ENCODE measurements at places on chromosomes 16 and 17.

DNA sequence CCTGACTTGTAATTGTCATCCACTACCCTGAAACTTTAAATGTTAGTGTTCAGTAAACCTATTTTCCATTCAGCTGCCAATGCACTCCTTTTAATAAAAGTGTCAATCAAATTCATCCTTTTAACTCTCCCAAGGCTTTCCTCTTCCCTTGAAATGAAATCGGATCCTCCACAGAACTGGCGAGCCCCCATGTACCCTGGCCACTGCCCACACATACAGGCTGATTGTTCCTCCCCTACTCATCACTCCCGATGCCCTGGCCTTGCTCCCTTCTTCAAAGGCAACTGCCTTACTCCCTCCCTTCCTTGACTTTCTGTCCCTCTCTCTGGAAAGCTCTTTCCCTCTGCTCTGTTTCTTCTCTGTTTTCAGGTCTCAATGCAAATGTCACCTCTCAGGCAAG, 7.6 kb downstream of the KRT33A start:
- DNase-seq = no peak

GRCh38 chr17:63987221-63988126, 10.7 kb upstream of the PRR29 start:
- no peak for DNase-seq

- no peak for DNase-seq
These were observed 31.4 kb upstream of the UBE2G1 start for GRCh38 chr17:4397840-4398239.

GRCh38 chr17:2137342-2138098, 82.6 kb downstream of the HIC1 start:
- peak; percentile 85 for DNase-seq

GRCh38 chr17:78477913-78478756, 99.1 kb downstream of the DNAH17 start:
- DNase-seq = no peak

DNA sequence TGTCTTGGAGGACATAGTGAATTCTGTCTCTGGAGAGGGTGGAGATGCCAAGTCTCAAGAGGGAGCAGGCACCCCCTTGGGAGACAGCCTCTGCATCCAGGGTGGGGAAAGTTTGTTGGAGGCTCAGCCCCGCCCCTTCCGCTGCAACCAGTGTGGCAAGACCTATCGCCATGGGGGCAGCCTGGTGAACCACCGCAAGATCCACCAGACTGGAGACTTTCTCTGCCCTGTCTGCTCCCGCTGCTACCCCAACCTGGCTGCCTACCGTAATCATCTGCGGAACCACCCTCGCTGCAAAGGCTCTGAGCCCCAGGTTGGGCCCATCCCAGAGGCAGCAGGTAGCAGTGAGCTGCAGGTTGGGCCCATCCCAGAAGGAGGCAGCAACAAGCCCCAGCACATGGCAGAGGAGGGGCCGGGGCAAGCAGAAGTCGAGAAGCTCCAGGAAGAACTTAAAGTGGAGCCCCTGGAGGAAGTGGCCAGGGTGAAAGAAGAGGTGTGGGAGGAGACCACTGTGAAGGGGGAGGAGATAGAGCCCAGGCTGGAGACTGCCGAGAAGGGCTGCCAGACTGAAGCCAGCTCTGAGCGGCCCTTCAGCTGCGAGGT, 5.2 kb downstream of the ZNF646 start:
- no peak for DNase-seq
